ENCODE measurements at places on chromosomes 3 and 15.

GRCh38 chr15:63418811-63419210 is 37.2 kb upstream of the CA12 start:
- DNase-seq: peak; percentile 61

DNA sequence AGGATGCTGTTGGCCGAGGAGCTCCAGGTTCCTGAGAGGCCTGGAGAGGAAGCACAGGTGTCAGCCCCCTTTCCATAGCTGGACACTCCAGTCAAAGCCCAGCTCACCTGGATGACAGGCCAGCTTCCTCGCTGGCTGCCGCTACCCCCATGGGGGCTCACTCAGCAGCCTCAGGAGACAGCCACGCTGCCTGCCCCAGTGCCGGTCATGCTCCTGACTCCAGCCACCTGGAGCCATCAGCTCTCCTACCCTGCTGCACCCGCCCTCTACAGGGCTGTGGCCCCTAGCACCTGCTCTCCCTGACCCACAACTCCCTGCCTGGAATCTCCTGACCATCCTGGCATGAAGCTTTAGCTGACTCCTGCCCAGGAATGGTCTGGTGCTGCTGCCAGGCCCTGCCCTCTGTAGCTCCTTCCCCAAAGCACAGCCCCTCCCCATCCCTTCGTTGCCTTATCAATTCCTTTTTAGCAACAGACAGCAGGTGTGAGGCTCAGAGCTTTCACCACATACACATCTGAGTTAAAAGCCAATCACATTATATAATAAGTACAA is 94.2 kb downstream of the NUP210 start:
- no peak for DNase-seq

DNA sequence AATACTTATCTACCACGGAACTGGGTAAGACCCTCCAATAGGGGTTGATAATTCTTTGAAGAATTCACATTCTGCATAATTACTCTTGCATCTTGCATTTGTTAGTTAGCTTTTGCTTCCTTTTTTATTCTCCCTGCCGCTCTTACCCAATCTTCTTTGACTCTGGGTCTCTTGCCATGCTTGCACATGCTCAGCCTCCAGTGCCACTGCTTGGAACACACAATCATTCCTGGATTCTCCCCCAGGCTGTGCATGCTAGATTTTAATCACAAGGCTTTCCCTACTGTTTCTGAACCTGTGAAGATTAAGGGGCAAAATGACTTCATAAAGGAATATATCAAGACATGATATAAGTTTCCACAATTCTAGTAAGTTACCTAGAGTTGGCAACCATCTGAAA is 133.1 kb downstream of the IL1RAP start:
- DNase-seq: no peak

- no peak for DNase-seq
Observed at GRCh38 chr3:32903953-32904352, 47.5 kb upstream of the CCR4 start.

- no peak for DNase-seq
Observed at GRCh38 chr3:115236496-115236895, 89.4 kb upstream of the ZBTB20 start.

DNA sequence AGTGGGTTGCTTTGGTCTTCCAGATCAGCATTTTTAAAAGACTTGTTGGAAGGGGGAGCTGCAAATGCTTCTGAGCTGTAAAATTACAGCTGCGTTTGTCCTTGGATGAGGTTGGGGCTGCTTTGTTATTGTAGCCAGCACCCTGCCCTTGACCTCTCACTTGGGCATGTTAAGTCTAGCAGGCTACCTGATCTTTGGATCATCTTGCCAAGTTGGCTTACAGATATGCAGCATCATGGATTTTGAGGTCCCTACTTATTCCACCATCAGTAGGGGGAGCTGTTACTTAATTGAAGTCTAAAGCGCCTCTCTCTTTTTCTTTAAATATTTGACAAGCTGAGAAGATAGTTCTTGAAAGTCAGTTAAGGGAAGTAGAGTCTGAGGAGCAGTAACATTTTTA is 793.0 kb downstream of the MCTP2 start:
- DNase-seq: no peak
